ENCODE measurements at places on chromosomes 7 and 10.

- no peak for DNase-seq
Observed at GRCh38 chr10:43323245-43323644, 48.2 kb upstream of the FXYD4 start.

GRCh38 chr7:29565224-29565630, 1.6 kb downstream of the PRR15 start:
- DNase-seq, result no peak

- DNase-seq, result no peak
Observed at GRCh38 chr10:9811601-9812000, 1206.1 kb upstream of the CELF2 start.

DNA sequence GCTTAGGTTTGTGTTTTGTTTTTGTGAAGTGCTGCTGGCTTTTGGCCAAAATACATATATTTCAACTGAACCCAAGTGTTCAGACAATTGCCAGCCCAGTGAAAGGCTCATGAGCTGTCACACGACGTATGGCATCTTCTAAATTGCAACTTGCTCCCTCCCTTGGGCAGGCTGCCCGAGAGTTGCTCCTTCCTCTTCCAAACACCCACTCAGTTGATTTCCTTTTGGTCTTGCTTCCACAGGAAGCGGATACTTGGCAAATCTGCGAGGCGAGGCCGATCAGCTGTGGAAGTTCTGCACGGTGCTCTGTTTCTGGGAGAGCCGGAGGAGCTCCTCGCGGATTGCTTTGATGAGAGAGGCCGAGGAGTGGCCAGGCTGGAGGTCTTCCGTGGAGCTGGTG, 39.6 kb upstream of the ATP6V0A4 start:
- DNase-seq, result no peak

GRCh38 chr10:71086439-71087080, 125.8 kb upstream of the UNC5B start:
- DNase-seq, result no peak

DNA sequence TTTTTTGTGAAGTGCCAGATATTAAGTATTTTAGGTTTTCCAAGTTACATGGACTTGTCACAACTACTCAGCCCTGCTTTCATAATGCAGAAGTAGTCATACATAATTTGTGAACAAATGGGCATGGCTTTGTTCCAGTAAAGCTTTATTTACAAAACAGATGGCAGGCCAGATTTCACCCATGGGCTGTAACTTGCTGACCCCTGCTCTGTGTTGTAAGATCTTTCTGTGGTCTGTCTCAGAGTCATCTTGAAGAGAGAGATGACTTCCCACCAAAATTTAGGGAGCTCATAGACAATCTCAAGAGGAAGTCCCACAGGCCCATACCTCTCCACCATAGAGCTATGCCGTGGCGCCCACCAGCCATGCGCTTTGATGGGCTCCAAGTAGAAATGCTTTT, 616.1 kb downstream of the LRMDA start:
- DNase-seq, result peak; percentile 62

DNA sequence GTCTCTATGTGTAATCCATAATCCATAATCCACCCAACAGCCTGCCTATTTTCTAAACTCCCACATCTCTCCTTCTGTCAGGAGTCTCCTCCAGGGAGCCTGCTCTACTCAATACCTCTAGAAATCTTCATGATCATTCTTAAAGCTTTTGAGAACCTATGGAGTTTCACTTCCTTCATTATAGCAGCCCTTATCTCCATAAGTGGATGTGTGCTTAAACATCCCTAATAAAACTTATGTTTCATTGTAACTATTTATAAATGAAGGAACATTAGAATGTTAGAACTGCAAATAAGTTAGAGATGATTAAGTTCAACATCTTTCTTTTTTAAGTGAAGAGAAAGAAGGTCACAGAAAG, 8.5 kb downstream of the CPED1 start:
- DNase-seq, result peak; percentile 61

- DNase-seq, result peak; percentile 53
Observed at GRCh38 chr10:62852961-62853702, 37.0 kb upstream of the EGR2 start.

DNA sequence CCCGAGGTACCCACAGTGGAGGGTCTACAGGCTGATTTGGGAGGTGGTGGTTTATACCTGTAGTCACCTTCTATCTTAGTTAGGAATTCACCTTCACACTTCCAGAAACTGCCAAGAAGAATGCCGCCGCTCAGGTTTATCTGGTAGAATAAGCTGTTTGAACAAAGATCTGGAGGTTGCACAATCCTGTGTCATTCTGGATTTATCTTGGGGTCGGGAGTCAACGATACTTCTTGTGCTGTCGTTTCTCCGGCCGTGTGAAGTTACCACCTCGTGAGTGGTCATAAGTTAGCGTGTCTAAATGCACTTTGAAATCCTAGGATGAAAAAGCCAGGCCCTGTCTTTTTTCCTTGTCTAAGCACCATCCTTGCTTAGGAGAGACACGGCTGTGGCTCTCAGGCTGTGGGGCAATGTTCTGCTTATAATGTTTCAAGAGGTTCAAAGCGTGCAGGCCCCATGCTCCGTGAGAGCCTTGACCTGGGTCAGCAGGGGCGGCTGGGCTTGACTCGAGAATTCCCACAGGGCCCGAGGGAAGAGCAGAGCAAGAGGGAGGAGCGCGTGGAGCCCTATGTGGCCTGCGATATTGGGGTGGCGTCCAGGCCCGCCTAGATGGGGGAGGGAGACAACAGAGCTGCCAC, 35.5 kb downstream of the GRIFIN start:
- peak; percentile 17 for DNase-seq

DNA sequence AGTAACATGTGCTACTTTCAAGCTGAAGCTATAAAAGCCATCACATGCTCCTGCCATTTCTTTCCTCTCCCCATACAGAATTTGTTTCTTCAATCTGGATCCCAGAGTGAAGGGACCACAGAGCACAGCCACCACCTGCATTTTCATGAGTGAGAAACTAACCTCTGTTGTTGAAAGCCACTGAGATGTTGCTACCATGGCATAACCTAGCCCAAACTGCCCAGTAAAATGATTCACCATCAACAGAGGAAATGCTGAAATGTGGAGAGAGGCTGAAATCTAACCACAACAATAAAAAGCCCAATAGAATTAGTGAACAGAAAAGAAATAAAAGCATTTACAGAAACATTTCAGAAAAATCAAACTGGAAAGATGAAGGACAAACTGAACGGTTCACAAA, 125.2 kb downstream of the AMPH start:
- no peak for DNase-seq

- DNase-seq, result no peak
Observed at GRCh38 chr10:95172851-95173250, 21.2 kb upstream of the ACSM6 start.

DNA sequence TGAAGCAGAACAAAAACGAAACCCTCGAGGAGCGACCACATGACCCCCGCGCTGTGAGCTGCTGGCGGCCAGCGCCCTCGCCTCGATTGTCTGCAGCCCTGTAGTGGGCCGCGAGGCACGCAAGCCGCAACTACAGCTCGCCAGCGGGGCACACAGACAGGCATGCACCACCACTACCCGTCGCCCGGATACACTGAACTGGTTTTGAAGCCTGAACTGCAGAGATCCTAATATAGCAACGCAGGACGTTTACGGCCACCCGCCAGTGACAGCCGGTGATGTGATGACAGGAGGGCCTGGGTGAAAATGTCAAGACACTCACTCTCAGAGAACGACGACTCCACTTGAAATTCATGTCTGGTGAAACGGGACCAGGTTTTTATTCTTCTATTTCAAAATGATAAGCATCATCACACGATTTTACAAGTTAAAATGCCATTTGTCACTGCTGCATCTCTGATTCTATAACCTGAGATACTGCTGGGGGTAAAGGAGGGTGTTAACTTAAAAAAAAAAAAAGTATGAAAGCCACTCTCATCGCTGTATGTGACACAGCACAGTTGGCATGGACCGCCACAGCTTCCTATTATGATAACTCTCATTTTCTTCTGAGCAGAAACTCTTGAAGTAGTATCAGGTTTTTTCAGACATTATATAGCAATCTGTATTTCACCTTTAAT, 120.3 kb upstream of the DIP2C start:
- DNase-seq, result no peak

GRCh38 chr7:117427258-117427701, at the start of gene ASZ1:
Gene ASZ1 (minus strand): TSS chr7:117427493. CDS start chr7:117427460, 33 bp downstream.
- DNase-seq, result no peak

GRCh38 chr10:1657479-1657878, 79.8 kb downstream of the ADARB2 start:
- no peak for DNase-seq

GRCh38 chr10:116385311-116385710, 42.3 kb upstream of the PNLIPRP3 start:
- no peak for DNase-seq

- DNase-seq, result no peak
Observed at GRCh38 chr7:25391961-25392587, 163.8 kb upstream of the NPVF start.

- no peak for DNase-seq
Observed at GRCh38 chr10:24730811-24731210, 7.1 kb upstream of the ARHGAP21 start.

DNA sequence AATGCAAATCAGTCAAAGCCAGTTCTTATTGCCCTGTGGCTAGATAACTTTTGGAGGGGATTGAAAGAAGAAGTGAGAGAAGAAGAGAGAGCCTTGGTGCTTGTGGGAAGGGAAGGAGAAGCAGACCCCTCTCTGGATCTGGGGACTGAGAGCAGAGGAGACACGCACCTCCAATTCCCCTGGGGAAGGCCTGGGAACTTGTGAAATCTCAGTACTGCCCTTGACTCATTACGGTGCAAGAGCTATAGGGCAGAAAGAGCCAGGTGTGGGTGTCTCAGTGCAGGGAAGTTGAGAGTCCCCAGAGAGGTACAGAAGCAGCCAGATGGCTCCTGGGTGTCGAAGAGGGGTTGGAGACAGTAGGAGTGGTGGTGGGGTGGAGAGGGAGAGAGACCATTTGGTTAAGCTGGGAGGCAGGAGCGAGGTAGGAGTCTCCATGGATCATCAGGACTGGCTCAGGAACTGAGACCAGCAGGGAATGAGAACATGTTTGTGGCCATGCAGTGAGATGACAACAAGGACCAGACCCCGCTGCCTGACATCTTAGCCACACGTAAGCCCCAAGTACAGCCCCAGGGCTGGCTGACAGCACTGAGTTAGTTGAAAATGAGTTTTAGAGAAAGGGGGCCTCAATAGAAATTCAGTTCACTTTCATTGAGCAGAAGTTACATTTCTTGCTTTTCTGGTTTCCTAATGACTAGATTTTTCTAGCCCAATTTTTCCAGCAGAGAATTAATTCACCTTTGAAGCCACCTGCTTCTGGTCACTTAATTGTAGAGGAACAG, 238.2 kb downstream of the BUB3 start:
- peak; percentile 86 for DNase-seq

DNA sequence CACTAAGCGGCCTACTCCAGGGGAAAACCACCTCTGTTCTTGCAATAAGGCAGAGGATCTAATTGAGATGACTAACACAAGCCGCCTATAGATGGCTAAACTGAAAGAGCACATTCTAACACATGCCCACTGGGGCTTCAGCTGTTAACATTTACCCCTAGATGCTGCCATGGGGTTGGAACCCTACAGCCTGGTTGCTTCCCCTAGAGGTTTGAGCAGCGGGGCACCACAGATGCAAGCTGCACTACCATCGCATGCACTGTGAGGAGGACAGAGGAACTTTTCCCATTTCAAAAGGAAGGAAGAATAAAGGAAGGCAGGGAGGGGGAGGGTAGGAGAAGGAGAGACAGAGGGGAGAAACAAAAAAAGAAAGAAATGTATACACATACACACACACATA, 465.8 kb upstream of the PCDH15 start:
- no peak for DNase-seq

- no peak for DNase-seq
Observed at GRCh38 chr7:7119729-7120128, 62.6 kb upstream of the C1GALT1 start.

- no peak for DNase-seq
Observed at GRCh38 chr7:100802951-100803350, 24.4 kb downstream of the EPHB4 start.
